SK-N-SH (cell line): ENCODE measurements at places on chromosomes 16 and 17.

GRCh38 chr16:77677129-77677528 is 45.2 kb upstream of the NUDT7 start:
- DNase-seq: no peak

DNA sequence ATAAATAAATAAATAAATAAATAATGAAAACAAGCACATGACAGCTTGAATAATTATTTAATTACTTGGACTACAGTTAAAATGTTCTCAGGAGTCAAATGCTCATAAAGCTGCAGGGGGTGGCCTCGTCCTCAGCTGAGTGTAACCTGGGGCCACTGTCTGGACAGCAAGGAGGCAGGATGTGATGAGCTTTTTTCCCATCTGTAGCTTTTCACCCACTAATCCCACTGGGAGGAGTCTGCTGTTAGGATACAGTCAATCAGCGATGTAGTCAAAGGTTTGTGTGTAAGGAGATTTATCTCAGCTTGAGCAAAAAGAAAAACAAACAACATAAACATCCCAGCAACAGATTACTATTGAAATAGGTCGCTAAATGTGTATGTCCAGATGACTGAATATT is 22.5 kb downstream of the ZCCHC14 start:
- DNase-seq: no peak

DNA sequence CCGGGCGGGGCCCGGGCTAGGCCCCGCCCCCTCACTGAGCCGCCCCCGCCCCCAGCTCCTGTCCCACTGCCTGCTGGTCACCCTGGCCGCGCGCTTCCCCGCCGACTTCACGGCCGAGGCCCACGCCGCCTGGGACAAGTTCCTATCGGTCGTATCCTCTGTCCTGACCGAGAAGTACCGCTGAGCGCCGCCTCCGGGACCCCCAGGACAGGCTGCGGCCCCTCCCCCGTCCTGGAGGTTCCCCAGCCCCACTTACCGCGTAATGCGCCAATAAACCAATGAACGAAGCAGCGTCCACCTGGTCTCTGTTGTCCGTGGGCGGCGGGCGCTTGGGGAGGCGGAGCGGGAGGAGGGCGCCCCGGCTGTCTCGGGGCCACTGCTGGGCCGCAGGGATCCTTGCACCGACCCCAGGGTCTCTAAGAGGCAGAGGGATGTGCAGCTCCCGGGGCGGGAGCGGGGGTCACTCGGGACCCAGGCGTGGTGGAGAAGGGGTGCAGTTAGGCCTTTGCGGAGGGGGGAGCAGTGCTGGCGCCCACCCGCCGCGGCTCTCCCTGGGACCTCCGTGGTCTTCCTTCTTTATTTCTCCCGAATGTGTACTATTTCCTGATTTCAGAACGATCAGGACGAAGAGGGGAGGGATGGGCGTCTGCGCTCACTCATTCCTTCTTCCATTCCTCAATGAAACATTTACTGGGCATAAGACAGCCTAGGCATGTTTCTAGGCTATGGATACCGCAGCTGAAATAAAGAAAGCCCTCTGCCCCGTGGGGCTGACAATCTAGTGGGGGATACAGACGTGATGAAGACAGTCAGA is 2.0 kb downstream of the HBZ start:
- peak; percentile 82 for DNase-seq

- DNase-seq: no peak
These were observed 3.1 kb downstream of the PLCG2 start for GRCh38 chr16:81782236-81782635.

DNA sequence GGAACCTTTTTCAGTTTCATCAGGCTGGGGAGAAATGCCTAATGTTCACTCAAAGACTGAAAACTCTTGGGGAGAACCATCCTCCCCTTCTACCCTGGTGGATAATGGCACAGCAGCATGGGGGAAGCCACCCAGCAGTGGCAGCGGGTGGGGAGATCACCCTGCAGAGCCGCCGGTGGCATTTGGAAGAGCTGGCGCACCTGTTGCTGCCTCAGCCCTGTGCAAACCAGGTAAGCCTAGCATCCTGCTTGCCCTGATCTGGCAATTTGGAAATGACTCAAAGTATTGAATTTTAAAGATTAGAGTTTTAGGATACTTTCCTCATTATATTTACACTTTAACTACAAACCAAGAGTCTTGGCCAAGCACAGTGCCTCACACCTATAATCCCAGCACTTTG is 63.8 kb downstream of the TMC6 start:
- DNase-seq: no peak

GRCh38 chr17:82862737-82863382 is 23.0 kb upstream of the ZNF750 start:
- DNase-seq: no peak

GRCh38 chr17:36085765-36086164 is 4.2 kb downstream of the CCL3 start:
- DNase-seq: no peak

- no peak for DNase-seq
These were observed 267.8 kb downstream of the PMP22 start for GRCh38 chr17:14997290-14997689.

GRCh38 chr17:41803049-41804020 is 8.4 kb downstream of the P3H4 start:
- DNase-seq: no peak

GRCh38 chr17:76917829-76918228 is 49.6 kb downstream of the MGAT5B start:
- no peak for DNase-seq

GRCh38 chr17:34639706-34640425 is 60.5 kb downstream of the TMEM132E start:
- DNase-seq: no peak

GRCh38 chr17:8161289-8162232 is 1.2 kb downstream of the VAMP2 start:
- DNase-seq: no peak

GRCh38 chr16:81313701-81314602 is 810 bp upstream of the GAN start:
- DNase-seq: peak; percentile 43

DNA sequence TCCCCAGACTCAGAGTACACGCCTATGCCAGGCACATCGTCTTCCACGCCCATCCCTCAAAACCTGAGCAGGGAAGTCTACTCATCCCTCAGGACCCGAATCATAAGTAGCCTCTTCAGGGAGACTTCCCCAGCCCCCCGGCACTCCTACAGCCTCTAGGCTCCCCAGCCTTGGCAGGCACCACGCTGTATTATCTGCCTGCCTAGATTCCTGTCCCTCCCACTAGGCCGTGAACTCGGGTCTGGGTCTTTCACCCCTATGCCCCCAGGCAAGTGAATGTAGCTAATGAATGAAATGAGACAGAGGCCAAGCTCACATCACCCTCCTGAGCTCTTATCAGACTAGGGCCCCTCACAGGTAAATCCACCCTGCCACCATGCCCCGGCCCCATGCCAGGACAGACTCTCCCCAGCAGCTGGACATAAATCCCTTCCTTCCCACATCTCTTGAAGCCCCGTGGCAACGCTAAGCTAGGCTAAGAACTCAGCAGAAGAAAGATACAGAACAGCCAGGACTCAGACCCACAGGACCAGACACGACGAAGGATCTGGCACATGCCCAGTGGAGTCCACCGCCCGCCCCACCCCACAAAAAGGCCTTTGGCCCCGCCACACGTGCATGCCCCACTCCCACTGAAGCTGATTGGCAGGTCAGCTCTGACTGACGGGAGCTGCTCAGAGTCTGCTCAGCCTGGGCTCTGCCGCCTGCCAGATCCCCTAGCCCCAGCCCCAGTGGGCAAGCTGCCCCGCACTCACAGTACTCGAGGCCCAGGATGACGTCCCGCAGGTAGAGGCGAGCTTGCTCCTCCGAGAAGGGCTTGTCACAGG is 13.0 kb downstream of the CAMKK1 start:
- peak; percentile 70 for DNase-seq

GRCh38 chr17:38589462-38590114 is 16.2 kb downstream of the SRCIN1 start:
- DNase-seq: no peak

GRCh38 chr17:50205111-50205962 is 3.9 kb upstream of the COL1A1 start:
- DNase-seq: no peak

- DNase-seq: no peak
These were observed 30.1 kb downstream of the ARHGAP17 start for GRCh38 chr16:24984903-24985675.

- no peak for DNase-seq
These were observed 50.2 kb downstream of the HLF start for GRCh38 chr17:55314784-55315491.

DNA sequence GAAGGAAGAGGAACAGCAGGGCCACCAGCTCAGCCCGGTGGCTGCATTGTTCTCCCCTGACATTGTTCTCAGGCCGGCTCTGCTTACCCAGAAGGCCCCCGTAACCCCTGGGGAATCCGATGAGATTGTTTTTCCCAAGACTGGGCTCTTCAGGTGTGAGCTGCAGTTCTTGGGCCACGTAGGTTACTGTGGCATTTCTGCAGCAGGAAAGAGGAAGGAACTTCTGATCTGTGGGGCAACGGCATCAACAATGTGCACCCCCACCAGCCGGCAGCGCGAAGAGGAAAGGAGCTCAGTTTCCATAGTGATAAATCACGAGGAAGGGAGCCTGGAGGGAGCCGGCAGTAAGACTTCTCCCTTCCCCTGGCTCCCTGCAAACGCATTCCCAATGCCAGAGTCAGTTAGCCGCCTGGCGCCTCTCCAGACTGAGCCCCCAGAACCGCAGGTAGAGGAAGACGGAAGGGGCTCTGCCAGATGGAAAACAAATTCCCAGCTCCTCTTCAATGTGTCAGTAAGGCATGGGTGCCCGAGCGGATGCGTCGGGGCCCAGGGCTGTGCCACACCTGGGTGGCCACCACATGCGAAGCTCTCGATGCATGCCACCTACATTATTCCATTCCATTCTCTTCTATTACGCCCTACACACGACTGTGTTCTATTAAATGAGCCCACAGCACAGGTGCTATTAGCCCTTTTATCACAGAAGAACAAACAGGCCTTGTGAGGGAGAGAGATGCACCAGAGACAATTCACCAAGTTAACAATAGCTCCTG is 21.5 kb upstream of the PECAM1 start:
- no peak for DNase-seq

DNA sequence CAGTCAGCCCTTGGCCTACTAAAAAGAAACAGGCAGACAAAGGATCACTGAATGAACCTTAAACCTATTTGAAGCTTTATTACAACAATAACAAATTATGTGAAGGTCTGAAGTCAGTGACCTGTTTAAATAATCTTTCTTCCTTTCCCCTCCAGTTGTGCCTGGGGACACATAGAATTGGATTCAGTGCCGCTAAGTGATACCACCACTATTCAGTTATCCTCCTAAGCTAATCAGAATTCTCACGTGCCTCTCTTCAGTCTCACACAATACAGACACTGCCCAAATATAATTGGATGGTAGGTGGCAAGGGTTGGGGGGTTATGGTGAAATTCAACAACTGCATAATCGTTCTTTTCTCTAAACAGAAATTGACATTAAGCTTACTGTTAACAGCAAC is 11.4 kb downstream of the TXNDC11 start:
- no peak for DNase-seq

DNA sequence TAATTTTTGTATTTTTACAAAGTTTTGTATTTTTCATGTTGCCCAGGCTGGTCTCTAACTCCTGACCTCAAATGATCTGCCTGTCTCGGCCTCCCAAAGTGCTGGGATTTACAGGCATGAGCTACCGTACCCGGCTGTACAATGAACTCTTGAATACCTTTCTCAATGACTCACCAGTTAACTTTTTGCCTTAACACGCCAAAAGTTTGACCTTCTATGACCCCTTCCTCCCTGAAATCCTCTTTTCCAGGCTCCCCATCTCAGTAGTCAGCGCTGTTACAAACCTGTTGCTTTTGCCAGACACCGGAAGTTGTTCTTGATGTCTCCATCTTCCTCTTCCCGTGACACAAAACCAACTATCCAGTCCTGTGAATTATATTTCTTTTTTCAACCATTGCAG is 158.1 kb upstream of the ASIC2 start:
- no peak for DNase-seq

DNA sequence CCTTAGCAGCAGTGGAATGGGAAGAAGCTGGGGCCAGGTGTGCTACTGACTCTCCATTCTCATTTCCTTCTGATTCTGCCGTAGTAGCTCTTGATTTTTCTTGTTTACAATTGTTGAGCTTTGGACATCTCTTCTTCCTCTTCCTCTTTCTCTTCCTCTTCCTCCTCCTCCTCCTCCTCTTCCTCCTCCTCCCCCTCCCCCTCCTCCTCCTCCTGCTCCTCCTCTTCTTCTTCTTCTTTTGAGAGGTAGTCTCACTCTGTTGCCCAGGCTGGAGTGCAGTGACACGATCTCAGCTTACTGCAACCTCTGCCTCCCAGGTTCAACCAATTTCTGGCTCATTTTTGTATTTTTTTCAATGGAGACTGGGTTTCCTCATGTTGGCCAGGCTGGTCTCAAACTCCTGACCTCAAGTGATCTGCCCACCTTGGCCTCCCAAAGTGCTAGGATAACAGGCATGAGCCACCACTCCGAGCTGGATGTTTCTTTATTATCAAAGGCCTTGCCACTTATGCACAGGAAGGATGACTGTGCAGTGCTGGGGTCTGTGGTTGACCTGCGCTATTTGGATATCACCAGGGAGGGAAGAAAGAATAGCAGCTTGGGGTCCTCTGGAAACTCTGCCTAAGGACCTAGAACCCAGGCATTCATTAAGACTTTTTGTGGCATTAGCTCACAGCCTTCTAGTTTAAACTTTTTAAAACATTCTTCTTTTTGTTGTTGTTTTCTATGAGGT is 127.8 kb upstream of the KCNJ16 start:
- no peak for DNase-seq

DNA sequence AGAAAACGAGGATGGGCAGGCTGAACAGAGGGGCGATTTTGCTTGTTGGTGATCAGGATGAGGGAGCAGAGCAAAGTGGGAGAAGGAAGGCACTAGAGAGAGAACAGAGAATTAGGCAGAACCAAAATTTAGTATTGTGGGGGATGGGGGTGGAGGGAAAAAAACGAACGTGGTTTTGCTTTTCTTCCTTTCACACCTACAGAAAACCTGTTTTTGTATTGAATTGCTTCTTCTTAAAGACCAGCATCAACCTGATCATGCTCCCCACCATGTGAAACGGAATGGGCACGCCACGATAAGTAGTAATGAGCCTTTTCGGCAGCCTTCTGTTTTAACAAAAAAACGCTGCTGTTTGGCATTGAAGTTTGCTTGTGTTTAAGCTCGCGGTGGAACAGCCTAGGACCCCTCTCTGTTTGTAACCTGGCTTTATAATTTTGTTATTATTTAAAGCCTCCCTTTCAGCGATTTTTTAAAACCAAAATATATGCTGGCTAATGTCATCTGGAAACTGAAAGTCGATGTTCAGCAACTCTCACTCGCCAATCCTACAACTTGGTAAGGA is 36.8 kb downstream of the ERCC4 start:
- no peak for DNase-seq

DNA sequence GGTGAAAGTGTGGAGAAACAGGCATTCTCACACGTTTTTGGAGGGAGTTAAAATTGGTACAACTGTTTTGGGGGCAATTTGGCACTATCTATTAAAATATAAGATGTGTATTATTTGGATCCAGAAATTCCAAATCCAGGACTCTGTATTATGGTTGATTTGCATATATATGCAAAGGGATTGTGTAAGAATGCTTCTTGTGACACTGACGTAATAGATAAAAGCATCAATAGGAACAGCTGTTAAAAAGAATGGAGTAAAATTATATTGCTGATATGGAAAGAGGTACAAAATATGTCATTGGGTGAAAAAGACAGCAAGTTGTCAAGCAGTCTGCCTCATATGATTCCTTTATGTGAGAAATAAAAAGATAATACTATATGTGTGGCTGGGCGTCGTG is 17.3 kb downstream of the FA2H start:
- no peak for DNase-seq

- DNase-seq: no peak
These were observed 14.9 kb downstream of the SEC14L5 start for GRCh38 chr16:4972938-4973587.

GRCh38 chr16:30741461-30741914 is 6.7 kb upstream of the PHKG2 start:
- DNase-seq: no peak

- peak; percentile 70 for DNase-seq
These were observed 20.1 kb upstream of the TAOK1 start for GRCh38 chr17:29369831-29370735.
